Right renal cortex interstitium (tissue), 3 donors: ENCODE measurements at places on chromosomes 5 and 9. TPM values are rescaled to one million over a fixed set of nuclear protein-coding genes. Genes with fewer than 3 reads are reported as not detected.

DNA sequence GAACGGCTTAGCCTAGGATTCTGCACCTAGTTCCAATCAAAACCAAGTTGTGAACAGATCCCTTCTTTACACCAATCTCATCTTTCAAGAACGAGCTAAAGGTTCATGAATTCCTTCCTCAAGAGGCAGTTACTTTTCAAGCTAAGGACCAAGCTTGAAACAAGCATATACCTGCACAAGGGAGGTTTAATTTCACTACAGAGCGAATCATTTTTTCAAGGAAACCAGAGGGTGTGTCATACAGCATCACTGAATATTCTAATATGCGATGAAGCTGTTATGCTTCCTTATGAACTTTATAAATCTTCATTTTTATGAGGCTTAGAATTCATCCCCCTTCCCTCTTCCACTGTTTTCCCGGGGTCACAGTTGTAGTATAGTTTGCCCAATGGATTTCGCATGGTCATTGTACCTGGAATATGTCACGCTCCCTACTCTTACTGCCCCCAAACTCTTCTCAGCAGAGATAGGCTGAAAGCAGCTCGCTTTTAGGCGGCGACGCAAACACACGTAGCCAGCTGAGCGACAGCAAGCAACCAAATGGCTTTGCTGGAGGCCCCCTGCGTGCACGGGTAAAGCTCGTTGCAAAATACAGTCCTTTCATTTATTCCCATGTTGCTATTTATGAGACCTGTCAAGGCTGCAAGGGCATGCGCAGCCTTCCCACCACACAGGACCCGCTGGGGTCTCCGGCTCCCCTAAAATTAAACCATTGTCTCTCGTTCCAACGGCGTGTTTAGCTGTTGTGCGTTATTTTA is 832 bp downstream of the LMBRD2 start:
- peak; percentile 19 for DNase-seq

GRCh38 chr5:160054831-160055230 is 45.9 kb downstream of the TTC1 start:
- DNase-seq = no peak

- DNase-seq = no peak
These were observed 4.4 kb upstream of the ST6GALNAC6 start for GRCh38 chr9:127903557-127904475.

KLHL9 gene
- 58.0 TPM for polyA plus RNA-seq

GRCh38 chr9:15271403-15271802 is 35.6 kb downstream of the TTC39B start:
- no peak for DNase-seq

DNA sequence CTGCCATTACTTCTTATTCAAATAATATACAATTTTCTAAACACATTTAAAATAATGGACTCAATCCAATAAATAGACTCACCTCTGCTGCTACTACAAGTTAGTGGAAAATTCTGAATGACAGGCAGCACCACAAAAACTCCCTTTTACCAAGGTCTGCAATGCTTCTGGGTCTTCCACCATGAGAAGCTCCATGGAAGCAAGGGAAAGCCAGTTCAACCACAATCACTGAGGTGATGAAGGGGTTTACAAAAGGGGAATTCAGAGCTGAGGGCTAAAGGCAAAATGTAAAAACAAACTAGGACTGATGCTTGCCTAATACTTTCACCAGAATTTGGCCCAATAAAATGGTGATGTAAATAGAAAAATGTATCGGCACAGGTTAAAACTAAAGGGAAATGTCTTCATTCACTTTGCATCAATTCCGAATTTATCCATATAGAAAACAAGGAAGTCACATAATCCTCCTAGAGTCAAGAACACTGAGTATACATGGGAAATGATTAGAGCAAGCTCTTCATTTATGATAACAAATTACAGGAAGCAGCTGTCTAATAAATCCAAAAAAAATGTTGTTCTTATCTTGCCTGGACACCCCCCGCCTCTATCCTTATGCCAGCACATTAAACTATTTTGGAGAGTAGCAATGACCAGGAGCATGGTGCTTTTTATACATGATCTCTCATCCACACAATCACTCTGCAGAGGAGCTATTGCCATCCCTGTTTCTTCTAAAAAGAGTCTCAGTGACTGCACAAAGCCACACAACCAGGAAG is 66.3 kb upstream of the NFIB start:
- DNase-seq = no peak
